ENCODE measurements at places on chromosomes 3 and 15. TPM values are rescaled to one million over a fixed set of nuclear protein-coding genes. Genes with fewer than 3 reads are reported as not detected.

TRIM59 gene
- total RNA-seq = 25.2 TPM

CCDC39 gene
- not detected for total RNA-seq

GRM2 gene
- 6.9 TPM for total RNA-seq

CFAP91 gene
- 1.2 TPM for total RNA-seq

CADPS gene
- not detected for total RNA-seq

NUDT16 gene
- total RNA-seq = 13.4 TPM

IL5RA gene
- 0.43 TPM for total RNA-seq

IL16 gene
- total RNA-seq = 309 TPM

CRABP1 gene
- not detected for total RNA-seq

SNTN gene
- not detected for total RNA-seq

DNA sequence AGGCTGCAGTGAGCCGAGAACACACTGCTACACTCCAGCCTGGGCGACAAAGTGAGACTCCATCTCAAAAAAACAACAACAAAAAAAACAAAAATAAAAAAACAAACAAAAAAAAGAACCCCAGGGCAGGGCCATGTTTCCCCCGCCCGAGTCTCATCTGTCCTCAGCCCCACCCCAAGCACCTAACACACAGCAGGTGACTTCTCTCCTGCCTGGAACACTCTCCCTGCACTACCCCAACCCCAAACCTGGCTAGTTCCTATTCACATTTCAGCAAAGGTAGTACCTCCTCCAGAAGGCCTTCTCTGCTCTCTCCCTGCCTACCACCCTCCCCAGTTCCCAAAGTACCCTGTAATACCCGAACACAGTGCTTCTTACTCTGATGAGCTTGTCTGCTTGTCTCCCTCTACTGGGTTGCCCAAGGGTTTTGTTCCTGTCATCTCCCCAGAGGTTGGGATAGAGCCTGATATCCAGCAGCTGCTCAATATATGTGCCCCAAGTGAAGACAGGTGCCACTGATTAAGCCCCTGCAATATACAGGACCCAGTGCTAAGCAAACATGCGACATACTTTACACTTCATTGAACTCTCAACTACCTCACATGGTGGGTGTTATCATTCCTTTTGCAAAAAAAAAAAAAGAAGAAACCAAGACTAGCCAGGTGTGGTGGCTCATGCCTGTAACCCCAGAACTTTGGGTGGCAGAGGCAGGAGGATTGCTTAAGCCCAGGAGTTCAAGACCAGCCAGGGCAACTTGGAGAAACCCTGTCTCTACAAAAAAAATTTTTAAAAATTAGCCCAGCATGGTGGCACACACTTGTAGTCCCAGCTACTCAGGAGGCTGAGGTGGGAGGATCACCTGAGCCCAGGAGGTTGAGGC lies 103.6 kb downstream of the DAPK2 start:
- DNase-seq = no peak

- DNase-seq = no peak
These were observed 29.5 kb upstream of the SNRK start for GRCh38 chr3:43256714-43257461.

GRCh38 chr15:70875001-70875782 lies 17.0 kb downstream of the THAP10 start:
- no peak for DNase-seq

GRCh38 chr3:54067055-54067698 lies 55.2 kb upstream of the CACNA2D3 start:
- no peak for DNase-seq

GRCh38 chr3:8455526-8456411 lies 45.9 kb upstream of the LMCD1 start:
- DNase-seq = no peak

- no peak for DNase-seq
These were observed 78.2 kb downstream of the ATG7 start for GRCh38 chr3:11350374-11350773.

- DNase-seq = no peak
These were observed 2.0 kb downstream of the CTXND1 start for GRCh38 chr15:80249973-80250372.

DNA sequence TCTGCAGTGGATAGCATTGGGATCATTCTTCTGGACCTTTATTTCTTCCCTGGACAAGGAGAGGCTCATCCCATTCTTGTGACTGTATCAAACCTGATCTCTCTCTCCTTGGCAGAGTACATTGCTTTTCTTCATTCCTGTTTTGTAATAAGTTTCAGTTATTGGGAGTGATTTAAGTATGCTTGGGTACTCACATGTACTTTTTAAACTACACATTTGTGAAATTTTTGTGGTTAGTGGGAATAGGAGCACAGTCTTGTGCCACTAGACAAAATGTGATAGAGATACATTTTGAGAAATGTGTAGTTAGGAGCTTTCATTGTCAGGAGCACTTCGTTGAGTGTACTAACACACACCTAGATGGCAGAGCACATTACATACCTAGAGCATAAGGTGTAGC lies 262.6 kb downstream of the C3orf38 start:
- DNase-seq = no peak

DNA sequence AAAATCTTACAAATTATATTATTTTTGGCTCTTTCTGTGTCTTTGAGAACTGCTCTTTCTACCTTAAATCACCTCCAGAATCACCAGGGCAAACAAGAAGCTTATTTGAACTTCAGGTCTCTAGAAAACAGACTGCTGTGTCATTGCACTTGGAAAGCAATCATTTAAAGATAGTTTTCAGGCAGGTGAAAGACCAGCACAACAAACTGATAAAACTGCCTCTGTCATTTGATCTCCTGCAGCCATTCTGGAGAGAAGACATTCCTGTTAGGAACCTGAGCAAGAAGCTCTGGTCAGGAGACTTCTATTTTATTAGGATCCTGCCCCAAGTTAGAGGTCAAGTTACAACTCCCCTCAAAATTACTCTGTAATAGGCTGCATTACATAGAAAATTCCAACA lies 50.7 kb upstream of the AP4E1 start:
- no peak for DNase-seq

- DNase-seq = no peak
These were observed 96.6 kb upstream of the WNT7A start for GRCh38 chr3:13976469-13976868.

DNA sequence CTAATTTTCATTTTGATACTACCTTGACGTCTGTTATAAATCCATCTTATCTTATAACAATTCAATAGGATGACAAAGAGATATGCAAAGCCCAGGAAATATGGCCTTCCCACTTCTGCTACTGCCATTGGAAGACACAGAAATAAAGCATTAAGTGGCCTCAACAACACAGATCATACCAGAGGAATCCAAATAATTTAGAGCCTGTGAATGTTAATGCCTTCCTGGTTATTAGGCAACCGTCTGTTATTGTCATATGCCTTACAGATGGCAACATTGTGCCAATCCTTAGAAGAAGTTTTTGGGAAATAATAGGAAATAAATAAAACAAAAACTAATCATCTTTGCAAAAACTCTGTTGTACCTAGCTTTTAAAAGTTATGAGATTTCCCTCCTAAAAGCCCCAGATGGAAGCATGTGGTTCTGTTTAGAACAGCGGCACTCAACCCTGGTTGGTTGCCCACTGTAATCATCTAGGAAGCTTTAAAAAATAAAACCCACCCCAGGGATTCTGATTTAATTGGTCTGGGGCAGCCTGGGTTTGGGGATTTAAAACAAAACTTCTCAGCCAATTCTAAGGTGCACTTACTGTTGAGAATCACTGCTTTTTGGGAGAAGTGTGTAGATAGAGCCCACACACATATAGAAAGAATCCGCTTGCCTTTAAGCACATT lies 704.8 kb upstream of the CFAP20DC start:
- no peak for DNase-seq

DNA sequence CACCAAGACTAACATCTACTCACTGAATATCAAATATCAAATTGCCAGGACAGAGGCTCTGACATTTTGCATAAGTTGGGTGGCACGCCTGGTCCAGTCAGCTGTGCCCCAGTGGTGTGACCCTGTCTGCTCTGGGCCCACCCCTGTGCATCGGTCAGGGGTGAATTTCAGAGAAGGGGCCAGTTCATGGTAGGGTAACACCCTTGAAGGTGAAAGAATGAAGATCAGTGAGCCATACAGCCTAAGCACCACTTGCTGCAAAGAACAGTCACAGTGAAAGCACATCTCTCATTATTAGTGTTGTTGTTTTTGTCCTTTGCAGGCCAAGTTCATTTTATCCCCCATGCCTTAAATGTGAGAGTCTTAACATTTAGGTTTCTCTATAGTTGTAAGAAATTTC lies 86.8 kb downstream of the MYRIP start:
- DNase-seq = no peak

DNA sequence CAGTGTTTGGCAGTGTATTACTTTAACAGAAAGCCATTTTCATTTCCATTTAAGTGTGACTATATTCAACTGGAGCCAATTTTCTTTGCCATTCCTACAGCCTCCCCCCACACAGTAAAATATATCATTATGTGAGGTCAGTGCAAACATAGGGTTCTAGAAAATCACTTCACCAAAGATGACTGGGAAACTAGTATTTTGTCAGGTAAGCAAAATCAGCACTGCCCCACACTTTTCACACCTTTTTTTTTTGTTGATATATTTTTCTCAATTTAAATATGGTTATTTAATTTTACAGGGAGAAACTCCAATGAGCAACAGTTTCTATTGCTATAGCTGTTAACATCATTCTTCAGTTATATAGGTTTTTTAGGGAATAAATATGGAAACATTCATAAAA lies 29.7 kb downstream of the MKRN2OS start:
- DNase-seq = no peak

- DNase-seq = no peak
These were observed 257.9 kb downstream of the UBE2E2 start for GRCh38 chr3:23461069-23461468.

- DNase-seq = no peak
These were observed 106.3 kb upstream of the BOC start for GRCh38 chr3:113105093-113105449.

GRCh38 chr3:17292556-17292955 lies 407.8 kb downstream of the PLCL2 start:
- no peak for DNase-seq

DNA sequence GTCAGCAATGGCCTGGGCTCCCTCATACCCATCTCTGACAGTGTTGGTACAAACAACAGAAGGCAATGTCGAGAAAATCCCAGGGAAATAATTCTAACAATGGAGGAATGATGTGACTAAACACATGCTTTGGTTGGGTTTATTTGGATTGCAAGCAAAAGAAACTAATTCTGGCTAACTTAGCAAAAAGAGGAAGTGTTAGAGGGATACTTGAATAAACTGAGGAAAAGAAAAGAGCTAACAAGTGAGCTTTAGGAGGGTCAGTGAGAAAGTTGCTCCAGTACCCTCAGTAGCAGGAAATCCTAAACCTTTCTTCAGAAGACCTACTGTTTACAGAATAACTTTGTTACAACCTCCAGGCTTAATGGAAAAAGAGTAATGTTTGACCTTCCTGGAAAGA lies 264.6 kb upstream of the WNT5A start:
- no peak for DNase-seq

- no peak for DNase-seq
These were observed 92.5 kb upstream of the ABI3BP start for GRCh38 chr3:101085752-101086151.

DNA sequence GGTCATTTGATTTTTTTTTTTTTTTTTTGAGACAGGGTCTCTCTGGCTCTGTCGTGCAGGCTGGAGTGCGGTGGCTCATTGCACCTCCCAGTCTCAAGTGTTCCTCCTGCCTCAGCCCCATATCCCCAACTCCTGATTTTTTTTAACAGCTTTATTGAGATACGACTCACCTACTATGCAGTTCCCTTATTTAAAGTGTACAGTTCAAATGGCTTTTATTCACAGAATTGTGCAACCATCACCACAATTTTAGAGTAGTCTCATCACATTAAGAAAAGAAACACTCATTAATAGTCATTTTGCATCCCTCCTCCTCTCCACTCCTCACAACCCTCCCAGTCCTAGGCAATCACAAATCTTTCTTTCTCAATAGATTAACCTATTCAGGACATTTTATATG lies 1.9 kb upstream of the TRA2B start:
- DNase-seq = no peak

GRCh38 chr3:16336825-16337224 lies 71.8 kb downstream of the OXNAD1 start:
- no peak for DNase-seq

DNA sequence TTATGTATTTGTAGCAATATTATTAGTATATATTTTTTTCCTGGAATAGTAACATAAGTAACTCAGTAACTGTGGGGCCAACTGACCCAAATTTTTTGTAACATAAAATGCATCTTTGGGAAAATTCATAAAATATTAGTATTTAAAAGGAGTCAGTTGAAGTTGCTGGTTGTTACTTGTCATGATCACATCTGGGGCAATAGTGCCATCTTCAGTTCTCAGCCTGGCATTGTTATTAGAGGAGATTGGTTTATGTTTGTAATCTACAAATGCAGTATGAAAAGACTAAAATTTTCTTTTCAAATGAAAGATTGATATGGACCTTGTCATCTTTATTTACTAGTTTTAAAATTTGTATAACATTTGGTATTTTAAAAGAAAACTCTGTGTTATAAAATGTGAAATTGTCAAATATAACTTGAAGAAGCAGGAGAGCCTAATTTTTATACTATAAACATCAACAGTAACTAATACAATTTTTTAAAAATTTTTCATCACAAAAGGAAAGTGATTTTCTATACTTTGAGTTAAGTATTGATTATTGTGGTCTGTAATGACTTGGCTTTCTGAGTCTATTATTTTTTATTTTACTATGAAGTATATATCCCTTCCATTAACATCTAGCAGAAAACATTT lies 38.8 kb upstream of the MLF1 start:
- DNase-seq = no peak

GRCh38 chr15:85494048-85494777 lies 113.8 kb downstream of the AKAP13 start:
- DNase-seq = no peak

DNA sequence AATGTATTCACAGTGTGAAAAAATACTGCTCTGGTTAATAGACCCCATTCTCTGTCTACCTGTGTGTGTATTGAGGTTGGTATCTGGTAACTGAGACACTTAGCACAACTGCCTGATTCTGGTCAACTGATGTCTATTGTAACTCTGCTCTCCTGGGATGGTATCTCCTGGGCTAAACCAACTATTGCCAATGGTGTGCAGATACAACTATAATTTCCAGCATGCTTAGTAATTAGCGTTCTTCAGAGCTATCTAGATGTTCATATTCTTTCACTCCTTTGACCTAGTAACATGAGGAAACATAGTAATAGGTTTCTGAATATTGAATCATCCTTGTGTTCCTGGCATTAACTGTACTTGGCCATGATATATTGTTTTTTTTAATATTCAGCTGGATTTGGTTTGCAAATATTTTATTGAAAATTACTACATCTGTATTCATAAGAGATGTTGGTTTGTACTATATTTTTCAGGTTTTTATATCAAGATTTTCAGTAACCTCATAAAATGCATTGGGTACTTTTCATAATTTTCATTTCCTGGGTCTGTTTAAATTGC lies 16.8 kb downstream of the ADAMTSL3 start:
- DNase-seq = no peak

DNA sequence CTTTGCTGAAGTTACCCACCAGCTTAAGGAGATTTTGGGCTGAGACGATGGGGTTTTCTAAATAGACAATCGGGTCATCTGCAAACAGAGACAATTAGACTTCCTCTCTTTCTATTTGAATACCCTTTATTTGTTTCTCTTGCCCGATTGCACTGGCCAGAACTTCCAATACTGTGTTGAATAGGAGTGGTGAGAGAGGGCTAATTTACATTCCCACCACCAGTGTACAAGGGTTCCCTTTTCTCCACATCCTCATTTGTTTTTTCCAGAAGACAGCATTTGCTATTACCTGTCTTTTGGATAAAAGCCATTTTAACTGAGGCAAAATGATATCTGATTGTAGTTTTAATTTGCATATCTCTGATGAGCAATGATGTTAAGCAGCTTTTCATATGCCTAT lies 329.9 kb upstream of the TPRG1 start:
- DNase-seq = no peak

GRCh38 chr15:39580485-39581241 lies at the start of gene THBS1:
Gene THBS1, plus strand, starts transcription at chr15:39581079. Its CDS starts 779 bp downstream, at chr15:39581858.
- no peak for DNase-seq
